ENCODE measurements at places on chromosomes 2 and 18.

- no peak for DNase-seq
These were observed 10.7 kb downstream of the DBI start for GRCh38 chr2:119377294-119377992.

DNA sequence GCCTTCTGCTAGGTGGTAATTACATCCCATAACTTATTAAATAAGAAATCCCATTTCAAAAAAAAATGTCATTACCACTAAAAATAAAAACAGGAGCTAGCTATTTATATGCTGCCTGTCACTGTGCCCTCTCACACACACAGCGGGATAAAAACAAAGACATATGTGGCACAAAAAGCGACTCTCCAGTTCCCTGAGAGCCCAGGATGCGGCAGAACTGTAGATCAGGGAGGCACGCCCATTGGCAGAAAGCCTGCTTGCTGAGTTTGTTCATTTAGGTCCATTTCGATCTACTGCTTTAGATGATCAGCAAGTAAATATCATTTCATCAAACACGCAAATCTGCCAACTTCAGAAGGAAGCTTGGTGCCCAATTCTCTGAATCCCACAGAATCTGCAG, 124.4 kb downstream of the TMEM163 start:
- no peak for DNase-seq

GRCh38 chr2:9179572-9180201, 26.9 kb upstream of the ASAP2 start:
- no peak for DNase-seq

GRCh38 chr2:226609366-226609765, 190.3 kb downstream of the IRS1 start:
- DNase-seq = no peak

DNA sequence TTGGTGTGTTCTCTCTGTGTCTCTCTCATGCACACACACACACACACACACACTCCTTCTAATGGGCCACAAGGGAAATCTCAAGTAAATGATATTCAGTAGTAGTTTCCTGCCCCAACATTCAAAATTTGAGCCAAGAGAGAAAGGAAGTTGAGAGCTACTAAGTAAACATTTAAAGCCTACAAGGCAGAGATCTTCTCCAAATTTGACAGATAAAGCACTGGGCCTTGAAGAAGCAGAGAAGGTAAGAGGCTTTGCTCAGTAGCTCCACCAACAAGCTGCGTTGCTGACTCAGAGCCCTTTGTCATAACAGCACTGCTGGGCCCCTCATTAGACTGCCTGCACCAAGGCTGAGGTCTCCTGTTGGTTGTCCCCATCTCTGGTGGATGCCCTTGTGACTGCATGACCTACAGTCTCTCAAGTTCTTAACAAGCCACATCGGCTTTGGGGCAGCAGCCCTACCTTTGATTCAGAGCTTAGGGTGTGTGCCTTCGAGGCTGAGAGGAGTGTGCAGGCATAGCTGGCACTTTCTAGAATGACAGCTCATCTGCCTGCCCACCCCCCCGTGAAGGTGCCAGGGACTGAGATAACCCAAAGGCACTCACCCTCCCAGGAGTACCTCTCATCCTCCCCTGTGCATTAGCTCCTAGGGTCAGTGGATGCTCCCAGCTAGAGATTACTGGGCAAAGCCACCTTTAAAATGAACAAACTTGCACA, 32.3 kb upstream of the NEB start:
- no peak for DNase-seq

DNA sequence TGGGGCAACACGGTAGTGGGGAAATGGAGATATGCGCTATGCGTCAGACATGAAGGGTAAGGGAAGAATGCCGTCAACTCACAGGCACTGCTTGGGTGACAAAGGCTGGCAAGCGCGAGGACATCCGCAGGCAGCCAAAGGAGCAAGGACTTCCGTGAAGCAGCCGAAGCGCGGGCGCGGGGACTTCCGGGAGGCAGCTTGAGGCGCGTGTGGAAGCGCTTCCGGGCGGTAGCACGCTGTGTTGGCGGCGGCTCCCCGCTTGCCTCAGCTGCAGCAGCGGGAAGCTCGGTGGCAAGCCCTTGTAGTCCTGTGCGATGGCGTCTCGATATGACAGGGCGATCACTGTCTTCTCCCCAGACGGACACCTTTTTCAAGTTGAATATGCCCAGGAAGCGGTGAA, at the start of gene PSMA8:
Gene PSMA8, plus strand, starts transcription at position 218 of the 400 bp plus-strand sequence. Its CDS starts 97 bp downstream, at position 315.
- peak; percentile 51 for DNase-seq

GRCh38 chr2:86622519-86623042, 1.1 kb downstream of the RNF103 start:
- peak; percentile 6 for DNase-seq

DNA sequence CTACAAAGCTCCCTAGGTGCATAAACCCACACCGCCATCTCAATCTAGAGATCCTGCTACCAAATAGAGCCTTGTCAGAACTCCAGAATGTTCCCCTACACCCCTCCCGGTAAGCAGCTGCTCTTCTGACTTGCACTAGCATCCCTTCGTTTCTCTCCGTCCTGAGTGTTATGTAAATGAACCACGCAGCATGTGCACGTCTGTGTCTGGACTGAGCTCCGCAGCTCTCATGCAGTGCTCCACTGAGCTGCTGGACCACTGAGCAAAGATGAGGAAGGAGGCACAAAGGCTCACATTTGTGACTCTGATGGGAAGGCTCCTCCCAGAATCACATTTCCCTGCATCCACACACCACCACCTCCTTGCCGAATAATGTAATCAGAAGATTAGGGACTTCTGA, 203.6 kb downstream of the MYT1L start:
- no peak for DNase-seq

GRCh38 chr2:85537600-85538506, 1.1 kb upstream of the MAT2A start:
- no peak for DNase-seq

DNA sequence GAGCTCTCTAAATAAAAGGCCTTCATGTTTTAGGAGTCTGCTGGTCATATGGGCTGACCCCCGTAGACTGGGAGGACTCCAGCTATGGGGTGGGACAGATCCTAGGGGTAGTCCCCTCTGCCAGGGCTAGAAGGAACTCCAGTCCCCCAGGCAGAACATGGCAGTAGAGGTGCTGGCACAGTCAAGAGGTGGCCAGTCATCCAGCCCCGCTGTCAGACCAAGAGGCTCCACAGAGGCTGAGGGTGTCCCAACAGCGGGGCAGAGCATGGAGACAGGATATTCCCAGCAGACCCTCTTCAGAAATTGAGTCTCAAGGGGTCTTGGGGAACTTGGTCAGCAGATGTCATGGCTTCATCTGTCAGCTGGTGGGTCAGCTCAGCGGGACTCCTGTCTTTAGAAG, 76.6 kb downstream of the LONRF2 start:
- DNase-seq = no peak

- no peak for DNase-seq
These were observed 126.4 kb downstream of the NCOA1 start for GRCh38 chr2:24617424-24617823.

DNA sequence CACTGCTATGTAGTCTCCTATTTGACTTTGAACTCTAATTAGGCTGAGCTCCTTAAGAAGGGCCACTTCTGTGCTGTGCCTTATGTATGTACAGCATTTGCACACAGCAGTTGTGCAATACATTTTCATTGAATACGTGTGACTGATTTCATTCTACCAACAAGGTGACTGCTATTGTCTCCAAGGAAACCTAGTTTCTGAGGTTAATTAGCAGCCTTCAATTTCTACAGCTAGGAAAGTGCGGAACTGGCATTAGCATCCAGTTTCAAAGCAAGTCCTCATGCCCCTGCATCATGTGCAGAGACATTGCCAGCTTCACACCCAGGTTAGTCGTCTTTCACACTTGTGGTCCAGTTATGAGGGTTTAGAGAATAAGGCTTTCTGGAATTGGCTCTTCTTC, 58.6 kb downstream of the NCK2 start:
- no peak for DNase-seq

DNA sequence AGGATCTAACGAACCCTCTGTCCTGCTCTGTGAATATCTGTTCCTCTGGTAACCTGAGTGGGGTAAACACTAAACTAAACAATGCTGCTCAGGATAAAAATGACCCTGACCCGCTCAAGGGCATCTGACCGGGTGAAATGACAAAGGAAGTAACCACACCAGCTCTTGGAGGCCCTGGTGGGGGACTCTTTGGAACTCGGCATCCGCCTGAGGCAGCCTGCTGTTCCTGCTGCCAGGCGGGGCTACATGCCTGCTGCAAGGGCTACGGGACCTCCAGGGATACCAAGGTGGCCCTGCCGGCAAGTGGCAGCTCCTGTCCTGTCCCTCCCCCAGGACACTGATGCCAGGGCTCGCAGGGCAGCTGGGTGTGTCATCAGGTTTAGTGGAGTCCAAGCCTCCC, 273.3 kb downstream of the HDAC4 start:
- DNase-seq = no peak

- DNase-seq = peak; percentile 50
These were observed 1.3 kb upstream of the DPYSL5 start for GRCh38 chr2:26846334-26847306.

- no peak for DNase-seq
These were observed 59.6 kb downstream of the TPGS2 start for GRCh38 chr18:36769172-36769571.

DNA sequence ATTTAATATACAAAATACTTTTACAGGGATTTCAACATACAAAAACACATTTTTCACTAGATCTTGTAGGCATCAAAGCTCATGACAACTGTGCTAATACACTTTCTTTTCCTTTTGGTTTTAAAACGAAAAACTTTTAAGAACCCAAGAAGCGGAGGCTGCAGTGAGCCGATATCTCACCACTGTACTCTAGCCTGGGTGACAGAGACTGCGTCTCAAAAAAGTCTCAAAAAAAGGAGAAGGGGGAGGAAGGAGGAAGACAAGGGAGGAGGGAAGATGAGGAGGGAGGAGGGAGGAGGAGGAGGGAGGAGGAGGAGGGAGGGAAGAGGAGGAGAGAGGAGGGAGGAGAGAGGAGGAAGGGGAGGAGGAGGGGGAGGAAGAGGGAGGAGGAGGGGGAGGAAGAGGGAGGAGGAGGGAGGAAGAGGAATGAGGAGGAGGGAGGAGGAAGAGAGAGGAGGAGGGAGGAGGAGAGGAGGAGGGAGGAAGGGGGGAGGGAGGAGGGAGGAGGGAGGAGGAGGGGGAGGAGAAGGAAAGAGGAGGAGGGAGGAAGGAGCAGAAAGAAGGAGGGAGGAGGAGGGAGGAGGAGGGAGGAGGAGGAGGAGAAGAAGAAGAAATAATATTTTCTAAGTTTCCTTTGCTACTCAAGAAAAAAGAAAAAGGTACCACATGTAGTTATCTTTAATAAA, 13.8 kb downstream of the ROCK2 start:
- no peak for DNase-seq

- DNase-seq = no peak
These were observed 446.8 kb downstream of the EIPR1 start for GRCh38 chr2:2930841-2931240.

DNA sequence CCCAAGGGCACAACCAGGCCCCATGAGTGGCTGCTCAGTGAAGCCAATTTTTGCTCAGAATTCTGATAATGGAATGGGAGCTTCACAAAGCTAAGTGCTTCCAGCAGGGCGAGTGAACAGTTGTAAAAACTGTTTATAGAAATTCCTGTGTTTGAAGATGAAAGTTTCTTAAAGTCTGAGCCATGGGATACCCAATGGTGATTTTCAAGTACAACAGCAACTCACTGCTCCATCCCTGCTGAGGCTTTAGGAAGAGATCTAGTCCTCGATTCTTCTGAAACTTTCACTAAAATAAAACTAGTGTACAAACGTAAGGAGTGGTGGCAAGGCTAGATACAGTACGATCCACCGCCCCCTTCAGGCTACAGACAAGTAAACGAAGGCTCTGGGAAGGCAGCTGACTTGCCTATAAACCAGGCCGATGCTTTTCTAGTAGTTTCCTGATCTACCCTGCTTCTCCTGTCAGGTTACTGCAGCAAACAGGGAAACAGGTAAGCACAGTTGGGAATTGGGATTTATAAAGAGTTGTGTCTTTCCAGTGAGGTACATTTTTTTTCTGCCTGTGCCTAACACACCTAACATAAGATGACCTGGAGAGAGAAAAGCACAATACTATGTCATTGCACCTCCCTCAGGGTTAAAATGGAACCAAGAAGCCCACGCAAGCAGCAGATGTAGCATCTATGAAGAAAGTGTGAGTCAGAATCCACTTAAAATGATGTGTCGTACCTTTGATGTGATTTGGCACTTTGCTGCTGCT, 108.7 kb downstream of the UXS1 start:
- peak; percentile 61 for DNase-seq
